ENCODE measurements at places on chromosomes 1 and 21.

GRCh38 chr1:184483101-184483683 is 96.4 kb downstream of the C1orf21 start:
- DNase-seq = no peak

DNA sequence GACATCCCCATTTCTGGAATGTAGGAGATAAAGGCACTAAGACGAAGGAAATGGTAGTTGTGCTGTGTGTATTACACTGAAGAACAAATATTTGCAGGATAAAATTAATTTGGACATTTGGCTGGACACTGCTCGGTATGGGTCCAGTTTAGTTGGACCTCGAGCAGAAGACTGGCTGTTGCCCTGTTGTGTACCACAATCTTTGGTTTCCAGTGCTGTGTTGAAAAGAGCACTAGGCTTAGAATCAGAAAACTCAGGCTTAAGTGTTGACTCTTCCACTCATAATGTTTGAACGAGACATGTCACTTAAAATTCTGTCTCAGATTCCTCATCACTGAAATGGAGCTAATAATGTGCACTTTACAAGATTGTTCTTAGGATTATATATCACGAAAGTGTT is 1.2 kb upstream of the ARPC5 start:
- no peak for DNase-seq

DNA sequence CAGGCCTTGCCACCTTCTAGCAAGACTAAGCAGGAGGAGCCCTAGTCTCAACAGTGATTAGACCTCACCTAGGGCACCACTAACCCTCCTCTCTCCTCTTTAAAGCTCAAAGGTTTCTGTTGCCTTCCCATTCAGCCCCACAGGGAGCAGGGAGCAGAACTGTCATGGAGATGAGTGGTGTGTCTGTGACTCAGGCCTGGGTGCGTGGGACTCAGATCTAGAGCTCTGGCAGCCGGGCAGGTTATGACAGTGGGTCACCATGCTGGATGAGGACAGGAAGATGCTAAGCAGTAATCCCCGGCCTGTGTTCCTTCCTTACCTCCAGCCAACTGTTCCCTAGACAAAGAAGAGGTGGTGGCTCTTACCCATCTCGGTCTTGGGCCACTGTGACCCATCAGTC is 60.1 kb upstream of the COA6 start:
- DNase-seq = no peak

DNA sequence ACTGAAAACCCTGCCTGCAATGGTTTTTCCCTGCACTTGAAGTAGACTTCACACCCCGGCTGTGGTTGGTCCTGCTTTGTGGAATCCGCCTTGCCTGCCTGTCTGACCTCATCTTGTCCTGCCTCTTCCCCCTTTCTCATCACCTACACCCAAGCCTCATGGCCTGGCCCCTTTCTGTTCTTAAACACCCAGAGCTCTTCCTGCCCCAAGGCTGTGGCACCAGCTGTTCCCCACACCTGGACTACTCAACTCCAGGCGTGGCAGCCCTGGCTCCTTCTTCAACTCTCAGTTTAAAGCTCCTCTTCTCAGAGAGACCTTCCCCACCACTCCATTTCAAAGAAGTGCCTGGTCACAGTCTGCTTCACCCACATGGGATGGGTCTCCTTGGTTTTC is 27.0 kb downstream of the KIAA1614 start:
- no peak for DNase-seq

- DNase-seq = peak; percentile 87
Observed at GRCh38 chr1:20551945-20552727, at the start of gene FAM43B. TSS of gene FAM43B (plus strand) at chr1:20552573. CDS start at chr1:20552974, 401 bp downstream.

DNA sequence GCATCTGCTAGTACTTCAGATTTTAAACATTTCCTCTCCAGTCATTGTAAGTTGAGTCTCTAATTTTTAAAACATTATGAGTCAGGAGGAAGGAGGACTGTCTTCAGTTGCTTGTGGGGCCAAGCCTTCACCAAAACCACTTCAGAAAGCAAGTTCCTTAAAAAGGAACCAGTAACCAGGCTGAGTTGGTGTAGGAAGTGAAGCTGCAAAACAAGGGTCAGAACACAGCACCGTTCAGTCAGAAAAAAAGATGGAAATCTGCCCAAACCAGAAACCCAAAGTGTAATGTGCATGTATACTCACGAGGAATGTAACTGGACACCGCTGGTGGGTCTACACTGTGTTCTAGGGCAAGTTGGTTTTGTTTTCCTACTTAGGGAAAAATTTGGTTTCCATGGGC is 402.1 kb downstream of the SETD4 start:
- DNase-seq = no peak

- DNase-seq = no peak
Observed at GRCh38 chr1:212583643-212584042, 24.9 kb upstream of the ATF3 start.

DNA sequence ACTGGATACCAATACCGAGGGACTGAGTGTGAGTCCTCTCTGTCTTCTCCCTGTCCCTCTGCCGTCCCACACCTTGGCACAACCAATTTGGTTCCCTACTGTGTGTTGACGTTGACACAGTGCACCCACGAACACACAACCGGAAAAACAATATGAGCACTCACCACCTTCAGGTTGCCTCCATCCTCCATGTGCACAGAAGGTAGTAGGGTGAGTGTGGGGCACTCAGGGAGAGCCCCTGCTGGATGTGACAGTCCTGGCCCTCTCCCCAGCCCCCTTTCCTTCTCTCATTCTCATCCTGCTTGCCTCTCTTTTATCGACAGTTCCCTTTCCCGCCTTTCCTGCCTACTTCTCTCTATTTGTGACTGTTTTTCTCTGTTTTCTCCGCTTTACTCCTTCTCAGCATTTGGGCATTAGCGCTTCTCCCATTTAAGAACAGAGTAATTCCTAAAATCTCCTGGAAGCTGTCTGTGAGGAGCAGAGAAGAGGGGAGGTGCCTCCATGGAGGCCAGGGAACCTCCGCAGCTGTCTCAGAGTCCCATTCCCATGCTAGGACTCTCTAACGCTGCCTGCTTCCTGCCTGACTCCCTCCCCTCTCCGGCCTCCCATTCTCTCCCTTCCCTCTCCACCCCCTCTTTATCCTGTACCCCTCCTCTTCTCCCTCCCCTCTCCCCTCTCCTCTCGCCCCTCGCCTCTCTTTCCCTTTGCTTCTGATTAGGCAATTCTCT is 16.4 kb downstream of the CADM3 start:
- no peak for DNase-seq

DNA sequence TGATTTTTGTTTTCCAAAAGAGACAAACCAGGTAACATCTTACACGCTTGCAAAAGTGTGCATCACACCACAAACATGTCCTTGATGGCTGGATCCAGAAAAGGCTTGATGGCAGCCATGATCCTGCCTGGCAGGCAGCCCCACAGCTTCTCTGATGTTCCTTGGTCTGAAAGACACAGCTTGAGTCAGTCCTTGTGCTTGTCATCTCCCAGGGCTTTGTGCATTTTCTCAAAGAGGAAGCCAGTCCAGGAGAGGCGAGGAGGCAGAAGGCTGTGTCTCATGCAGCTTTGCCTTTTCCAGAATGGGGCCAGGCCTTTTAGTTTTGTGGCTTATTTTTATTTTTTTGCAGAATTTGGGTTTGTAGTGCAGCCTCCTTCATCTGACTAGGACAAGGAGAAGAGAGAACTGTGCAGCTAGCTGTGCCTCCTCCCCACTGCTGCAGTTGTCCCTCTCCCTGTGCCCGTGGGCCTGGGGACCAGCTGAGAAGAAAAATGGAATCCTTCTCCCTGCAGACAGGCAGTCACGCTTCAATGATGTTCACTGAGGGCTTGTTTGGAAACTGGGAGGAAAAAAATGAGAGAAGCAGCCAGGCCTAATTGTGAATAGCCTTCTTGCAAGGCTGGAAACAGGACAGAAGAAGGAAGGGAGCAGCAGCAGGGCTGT is 7.4 kb downstream of the FNDC5 start:
- DNase-seq = no peak

- DNase-seq = no peak
Observed at GRCh38 chr1:37267111-37267835, 207.1 kb upstream of the ZC3H12A start.

- DNase-seq = no peak
Observed at GRCh38 chr21:37410639-37411038, 44.1 kb downstream of the DYRK1A start.

GRCh38 chr21:39014747-39015146 is 168.5 kb downstream of the PSMG1 start:
- DNase-seq = no peak

DNA sequence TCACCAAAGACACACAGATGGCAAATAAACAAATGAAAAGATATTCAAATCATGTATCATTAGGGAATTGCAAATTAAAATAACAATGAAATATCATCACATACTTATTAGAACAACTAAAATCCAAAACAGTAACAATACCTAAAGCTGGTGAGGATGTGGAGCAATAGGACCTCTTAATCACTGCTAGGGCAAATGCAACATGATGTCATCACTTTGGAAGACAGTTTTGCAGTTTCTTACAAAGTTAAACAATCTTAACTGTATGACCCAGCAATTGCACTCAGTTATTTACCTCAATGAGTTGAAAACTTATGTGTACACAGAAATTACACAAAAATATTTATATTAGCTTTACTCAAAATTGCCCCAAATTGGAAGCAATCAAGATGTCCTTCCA is 47.3 kb downstream of the SELENOF start:
- no peak for DNase-seq

DNA sequence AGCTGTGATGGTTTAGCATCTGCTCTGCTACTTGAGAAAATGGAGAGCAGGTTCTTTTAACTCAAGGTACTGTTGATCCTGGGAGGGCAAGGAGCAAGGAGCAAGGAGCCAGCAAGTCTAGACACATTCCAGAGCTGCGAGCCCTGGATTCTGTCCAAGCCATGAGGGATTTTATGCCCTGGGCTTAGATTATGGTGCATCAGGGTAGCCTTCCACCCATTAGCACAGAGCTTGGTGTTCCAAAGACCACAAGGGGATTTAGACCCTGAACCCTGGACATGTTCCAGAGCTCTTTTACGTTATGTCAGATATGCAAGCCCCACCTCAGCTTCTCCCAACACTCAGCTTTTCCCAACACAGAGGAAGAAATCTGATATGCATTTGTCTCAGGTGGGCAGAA is 2.0 kb upstream of the OR14I1 start:
- no peak for DNase-seq

DNA sequence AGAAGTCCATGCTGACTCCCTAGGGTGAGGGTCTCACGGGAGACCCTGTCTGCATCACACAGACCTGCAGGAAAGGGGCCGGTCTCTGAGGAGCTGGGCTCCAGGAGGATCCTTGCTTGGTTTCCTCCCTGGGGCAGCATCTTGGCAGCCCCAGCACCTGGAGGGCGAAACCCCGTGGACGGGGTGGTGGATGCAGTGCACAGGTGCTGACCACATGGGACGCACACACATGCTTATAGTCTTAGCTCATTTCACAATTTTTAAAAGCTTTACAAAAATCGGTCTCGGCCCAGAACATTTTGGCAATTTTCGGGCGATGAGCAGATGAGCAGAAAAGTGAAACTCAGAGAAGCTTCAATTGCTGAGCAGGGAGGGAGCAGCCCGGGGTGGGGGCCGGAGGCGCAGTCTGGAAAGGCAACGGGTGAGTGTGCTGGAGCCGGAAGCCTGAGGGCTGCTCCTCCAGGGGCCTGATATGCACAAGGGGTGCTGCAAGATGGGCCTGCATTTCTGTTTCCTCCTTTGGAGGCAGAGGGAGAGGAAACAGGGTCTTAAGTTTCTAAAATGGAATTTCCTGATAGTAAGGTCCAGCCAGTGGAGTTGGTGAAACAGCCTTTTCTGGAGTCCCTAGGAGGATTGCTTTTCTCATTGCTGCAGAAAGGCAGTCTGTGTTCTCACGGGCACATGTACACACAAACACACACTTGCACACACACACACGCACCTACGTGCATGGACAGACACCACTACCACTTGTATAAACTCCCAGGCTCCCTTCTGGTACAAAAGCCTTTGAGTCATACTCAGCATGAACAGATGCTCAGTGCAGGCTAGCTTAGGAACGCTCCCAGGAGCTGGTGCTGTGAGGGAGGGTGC is 60.6 kb downstream of the SCCPDH start:
- no peak for DNase-seq

- DNase-seq = no peak
Observed at GRCh38 chr1:160251011-160251410, 11.3 kb downstream of the DCAF8 start.

GRCh38 chr21:29238967-29239290 is 59.8 kb upstream of the BACH1 start:
- DNase-seq = no peak

DNA sequence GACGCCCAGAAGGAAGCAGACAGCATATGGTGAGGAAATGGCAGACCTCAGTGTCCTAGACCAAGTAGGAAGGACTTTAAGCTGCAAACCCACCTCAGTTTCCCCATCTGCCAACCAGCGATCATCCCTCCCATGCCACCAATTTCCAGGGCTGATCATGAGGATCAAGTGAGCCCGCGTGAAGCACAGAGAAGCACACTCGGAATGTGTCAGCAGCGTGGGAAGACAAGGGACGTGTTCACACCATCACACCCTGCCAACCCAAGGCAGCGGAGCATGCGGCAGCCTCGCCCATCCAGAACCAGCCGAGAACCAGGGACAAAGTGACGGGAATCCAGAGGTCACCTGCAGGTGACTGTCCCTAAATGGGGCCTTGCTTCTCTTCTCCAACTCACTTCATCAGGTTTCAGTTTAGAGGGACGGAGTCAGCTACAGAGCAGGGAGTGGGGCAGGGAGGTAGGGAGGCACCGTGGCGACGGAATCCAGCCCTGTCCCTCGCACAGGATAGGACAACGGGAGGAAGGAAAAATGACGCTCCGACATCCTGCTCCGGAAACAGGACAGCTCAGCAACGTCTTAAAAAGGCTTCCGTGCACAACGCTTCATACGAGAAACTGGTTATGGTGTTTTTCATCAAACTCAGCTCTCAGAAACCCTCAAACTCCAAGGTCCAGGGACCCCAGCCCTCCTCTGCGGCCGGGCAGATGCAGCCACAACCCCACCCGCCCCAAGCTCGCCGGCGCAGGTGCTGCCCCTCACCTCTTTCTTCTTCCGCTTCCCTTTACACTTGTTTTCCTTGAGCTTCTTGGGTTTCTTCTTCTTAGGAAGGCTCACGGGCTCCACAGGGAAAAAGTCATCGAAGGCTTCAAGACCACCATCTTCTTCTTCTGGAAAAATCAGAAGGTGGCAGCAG is 12.5 kb downstream of the CHD5 start:
- peak; percentile 31 for DNase-seq

GRCh38 chr1:112651205-112651604 is 23.3 kb upstream of the MOV10 start:
- no peak for DNase-seq

- DNase-seq = peak; percentile 78
Observed at GRCh38 chr21:44510508-44511218, 29.3 kb downstream of the KRTAP10-1 start.

GRCh38 chr1:36148821-36149236 is 457 bp downstream of the TRAPPC3 start:
- DNase-seq = no peak

DNA sequence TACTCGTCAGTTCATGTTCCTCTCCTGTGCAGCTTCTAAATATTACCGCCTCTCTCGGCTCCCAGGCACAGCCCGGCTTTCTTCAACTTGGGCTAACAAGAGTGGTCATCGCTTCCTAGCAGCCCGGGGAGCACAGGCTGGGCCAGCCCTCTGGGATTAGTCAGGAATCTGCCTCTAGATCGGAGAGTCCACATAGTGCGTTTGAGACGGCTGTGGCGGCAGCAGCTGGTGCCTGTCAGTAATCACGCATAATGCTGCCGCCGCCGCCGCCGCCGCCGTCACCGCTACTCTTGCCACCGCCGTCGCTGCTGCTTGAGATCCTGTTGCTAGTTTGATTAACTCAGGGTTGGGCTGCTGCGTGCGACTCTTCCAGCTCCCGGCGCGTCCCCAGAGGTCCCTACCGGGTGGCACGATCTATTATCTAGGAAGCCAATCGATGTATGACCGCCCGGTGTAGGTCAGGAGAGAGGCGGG is at the start of gene RXRG:
TSS of gene RXRG (minus strand) at position 230 of the 474 bp plus-strand sequence. CDS start 233 bp downstream, outside the sequence.
- DNase-seq = peak; percentile 74

GRCh38 chr1:12436817-12437599 is 181.0 kb downstream of the DHRS3 start:
- no peak for DNase-seq
